ENCODE measurements at places on chromosomes 13 and 19.
A peak's percentile ranks its signal among the peaks of the same experiment; 100 is the strongest.

DNA sequence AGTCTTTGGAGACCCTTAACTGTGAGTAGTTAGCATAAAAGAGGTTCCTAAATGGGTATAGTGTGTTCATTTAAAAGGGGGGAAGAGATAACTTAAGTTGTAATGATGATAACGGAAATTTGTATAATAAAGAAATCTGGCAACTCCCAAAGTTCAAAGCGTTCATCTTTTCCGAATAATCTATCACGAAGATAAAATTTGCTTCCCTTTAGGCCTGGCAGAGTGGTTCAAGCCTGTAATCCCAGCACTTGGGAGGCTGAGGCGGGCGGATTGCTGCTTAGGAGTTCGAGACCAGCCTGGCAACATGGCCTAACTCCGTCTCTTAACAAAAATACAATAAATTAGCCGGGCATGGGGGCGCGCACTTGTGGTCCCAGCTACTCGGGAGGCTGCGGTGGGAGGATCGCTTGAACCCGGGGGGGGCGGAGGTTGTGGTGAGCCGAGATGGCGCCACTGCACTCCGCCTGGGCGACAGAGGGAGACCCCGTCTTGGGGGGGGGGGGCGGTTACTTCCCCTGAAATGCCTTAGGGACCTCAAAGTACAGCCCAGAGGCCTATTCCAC is 934 bp downstream of the N4BP2L2 start:
- no peak for DNase-seq

DNA sequence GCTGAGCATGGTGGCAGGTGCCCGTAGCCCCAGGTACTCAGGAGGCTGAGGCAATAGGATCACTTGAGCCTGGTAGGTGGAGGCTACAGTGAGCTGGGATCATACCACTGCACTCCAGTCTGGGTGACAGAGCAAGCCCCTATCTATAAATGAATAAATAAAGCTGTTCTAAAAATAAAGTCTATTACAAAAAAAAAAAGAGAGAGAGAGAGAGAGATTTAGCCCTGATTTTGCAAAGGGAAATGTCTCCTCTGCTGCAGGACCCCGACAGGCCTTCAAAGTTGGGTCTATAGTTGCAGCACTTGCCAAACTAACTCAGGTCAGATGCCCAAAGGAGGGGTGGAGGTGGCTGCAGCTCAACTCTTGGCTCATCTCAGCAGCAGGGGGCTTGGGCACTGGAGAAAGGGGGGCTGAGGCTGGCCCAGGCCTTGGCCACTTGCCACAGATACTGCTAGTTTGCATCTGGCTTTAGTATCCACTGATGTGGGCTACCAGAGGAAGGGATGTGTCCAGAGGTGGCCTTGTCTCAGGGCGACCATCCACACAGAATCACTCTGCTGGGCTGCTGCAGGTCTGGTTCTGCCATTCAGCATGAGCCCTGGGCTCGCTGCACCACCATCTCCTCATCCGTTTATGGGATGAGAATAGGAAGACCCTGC is 30.8 kb upstream of the AKT2 start:
- no peak for DNase-seq

DNA sequence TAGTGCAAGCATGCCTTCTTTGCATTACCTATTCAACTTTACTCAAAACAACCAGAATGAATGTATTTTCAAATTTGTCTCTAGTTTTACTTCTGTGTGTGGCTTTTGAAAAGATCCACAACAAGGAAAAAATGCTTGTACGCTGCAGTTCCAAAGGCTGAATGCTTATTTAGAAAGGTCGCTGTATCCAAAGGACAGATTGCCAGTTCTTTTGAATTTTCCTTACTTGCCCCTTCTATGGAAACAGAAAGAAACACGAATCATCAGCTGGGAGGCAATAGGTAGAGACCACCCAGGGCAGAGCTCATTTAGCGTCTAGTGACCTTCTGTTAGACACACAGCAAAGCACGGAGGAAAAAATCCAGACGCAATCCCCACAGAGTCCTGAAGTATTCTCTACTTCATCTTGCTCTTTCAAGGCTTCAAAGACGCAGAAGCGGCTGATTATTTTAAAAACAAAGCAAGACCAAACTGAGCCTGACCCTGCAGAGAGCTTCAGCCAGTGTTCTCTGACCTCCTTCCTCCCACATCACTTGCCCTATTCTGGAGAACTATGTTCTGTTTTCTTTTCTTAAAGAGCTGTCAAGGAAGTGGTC is 674.6 kb upstream of the SGCG start:
- no peak for DNase-seq

GRCh38 chr19:51600940-51601580 is 29.1 kb downstream of the SIGLEC5 start:
- DNase-seq: no peak

GRCh38 chr19:11279505-11280236 is 16.3 kb upstream of the TSPAN16 start:
- no peak for DNase-seq

GRCh38 chr19:49362048-49362928 is at the start of gene TEAD2:
TEAD2 (minus strand) TSS chr19:49362416; CDS start chr19:49360075, 2,341 bp downstream.
- no peak for DNase-seq

GRCh38 chr19:51689751-51690453 is 3.2 kb upstream of the SPACA6 start:
- DNase-seq: no peak

GRCh38 chr19:42276821-42277220 is 7.8 kb downstream of the CIC start:
- DNase-seq: no peak

DNA sequence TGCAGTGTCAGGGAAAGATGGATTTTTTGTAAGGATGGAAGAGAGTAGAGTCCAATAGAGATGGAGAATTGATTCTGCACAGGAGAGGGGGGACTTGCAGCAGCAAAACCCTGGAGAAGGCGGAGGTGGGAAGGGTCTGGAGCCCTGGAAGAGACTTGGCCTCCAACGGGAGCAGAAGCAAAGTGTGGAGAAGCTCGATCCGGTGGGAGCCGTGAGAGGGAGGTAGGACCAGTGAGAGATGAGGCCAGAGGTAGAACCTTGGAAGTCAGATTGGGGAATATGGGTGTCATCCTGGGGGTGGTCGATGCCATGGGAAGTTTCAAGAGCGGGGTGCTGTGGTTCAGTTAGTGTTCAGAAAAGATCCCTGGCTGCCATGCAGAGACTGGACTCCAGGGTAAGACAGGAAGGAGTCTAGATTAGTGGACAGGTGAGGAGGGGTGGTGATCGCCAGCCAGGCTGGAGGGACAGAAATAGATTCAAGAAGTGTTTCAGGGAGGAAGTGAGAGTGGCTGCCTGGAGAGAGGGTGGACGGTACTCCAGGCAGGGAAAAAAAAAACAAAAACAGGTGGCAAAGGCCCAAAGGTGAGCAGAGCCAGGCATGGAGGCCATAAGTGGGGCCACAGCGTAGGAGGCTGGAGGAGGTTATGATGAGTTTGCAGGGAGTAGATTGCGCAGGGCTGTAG is 2.6 kb downstream of the PPP5C start:
- DNase-seq: no peak

GRCh38 chr19:7476777-7477494 is 11.9 kb downstream of the PEX11G start:
- DNase-seq: no peak

DNA sequence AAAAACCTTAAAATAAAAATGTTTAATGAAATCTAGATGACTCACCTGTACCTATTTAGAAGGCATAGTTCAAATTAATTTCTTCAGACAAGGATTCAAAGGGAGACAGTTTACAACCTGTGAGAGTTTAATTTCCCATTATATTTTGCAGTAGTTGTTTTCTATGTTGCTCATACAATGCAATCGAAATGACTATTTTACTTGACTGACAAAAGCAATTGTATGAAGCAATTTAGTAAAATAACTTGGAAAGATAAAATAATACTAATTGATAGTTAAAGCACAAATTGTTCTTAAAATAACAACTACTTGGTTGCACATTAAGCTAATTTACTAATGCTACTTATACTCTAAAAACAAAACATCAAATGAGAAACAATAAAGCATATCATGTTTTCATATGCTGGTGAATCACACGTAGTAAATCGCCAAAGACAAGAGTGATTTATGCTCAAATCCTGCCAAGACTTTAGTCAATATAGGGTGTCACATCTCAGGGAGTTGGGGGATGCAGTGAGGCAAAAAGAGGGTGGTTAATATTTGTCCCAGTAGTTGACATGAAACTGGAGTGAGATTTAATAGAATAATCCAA is 6.4 kb downstream of the DACH1 start:
- DNase-seq: no peak

DNA sequence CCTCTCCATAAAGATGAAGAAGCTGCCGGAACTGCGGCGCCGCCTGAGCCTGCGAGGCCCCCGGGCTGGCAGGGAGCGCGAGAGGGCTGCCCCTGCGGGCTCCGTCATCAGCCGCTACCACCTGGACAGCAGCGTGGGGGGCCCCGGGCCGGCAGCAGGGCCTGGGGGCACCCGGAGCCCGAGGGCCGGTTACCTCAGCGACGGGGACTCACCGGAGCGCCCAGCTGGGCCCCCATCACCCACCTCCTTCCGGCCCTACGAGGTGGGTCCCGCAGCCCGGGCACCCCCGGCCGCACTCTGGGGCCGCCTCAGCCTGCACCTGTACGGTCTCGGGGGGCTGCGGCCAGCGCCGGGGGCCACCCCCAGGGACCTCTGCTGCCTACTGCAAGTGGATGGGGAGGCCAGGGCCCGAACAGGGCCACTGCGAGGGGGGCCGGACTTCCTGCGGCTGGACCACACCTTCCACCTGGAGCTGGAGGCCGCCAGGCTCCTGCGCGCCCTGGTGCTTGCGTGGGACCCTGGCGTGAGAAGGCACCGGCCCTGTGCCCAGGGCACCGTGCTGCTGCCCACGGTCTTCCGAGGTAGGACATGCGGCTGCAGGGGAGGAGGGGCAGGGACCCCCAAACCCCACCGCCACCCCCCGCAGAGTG is 2.7 kb downstream of the SYDE1 start:
- no peak for DNase-seq

GRCh38 chr19:2248136-2249009 is 750 bp upstream of the AMH start:
- DNase-seq: no peak

GRCh38 chr19:41649827-41650226 is 23.0 kb upstream of the CEACAM4 start:
- DNase-seq: no peak

- no peak for DNase-seq
Observed at GRCh38 chr13:64453831-64454230, 2776.3 kb downstream of the PCDH9 start.

- DNase-seq: no peak
Observed at GRCh38 chr19:32232449-32232848, 113.0 kb upstream of the ZNF507 start.

- no peak for DNase-seq
Observed at GRCh38 chr13:30676672-30677071, 58.7 kb upstream of the ALOX5AP start.

DNA sequence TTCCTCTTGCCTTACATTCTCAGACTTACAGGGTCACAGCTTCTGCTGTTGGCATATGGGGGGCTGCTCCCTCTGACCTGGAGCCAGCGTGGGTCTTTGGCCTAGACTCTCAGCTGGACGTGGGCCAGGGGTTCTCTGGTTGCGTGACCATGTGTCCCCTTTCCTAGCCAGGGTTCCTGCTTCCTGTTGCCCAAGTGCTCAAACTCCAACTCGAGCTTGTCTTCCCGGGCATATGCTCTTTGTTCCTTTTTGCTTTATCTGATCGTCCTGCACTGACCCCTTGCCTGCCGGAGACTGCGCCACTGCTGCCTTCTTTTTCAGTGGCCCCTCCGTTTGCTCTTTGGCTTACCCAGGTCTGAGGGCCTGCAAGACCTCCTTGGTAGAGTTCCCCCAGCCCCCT is 25.3 kb upstream of the GPR183 start:
- no peak for DNase-seq

GRCh38 chr13:85503797-85504196 is 295.4 kb downstream of the SLITRK6 start:
- no peak for DNase-seq

GRCh38 chr19:47699360-47699917 is 13.8 kb upstream of the EHD2 start:
- peak; percentile 33 for DNase-seq

GRCh38 chr13:80307401-80307987 is 33.4 kb downstream of the SPRY2 start:
- DNase-seq: no peak

DNA sequence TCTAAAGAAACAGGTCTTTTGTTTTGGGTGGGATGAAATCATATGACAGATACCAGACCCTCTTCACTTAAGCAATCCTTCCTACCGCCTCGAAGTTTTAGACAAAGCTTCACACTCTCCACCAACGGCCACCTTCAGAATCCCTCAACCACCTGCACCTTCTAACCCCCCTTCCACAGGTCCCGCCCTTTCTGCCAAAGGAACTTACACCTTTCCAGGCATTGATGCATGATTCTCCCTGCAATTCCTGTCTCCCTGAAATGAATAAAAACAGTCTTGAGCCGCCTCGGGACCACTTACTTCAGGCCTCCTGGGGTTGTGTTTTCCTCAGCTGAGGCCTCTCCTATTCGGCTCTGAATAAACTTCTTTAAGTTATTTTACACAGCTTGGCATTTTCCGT is 859 bp downstream of the ZNF433 start:
- DNase-seq: no peak

- DNase-seq: peak; percentile 49
Observed at GRCh38 chr13:46751811-46752635, 44.9 kb downstream of the ESD start.

DNA sequence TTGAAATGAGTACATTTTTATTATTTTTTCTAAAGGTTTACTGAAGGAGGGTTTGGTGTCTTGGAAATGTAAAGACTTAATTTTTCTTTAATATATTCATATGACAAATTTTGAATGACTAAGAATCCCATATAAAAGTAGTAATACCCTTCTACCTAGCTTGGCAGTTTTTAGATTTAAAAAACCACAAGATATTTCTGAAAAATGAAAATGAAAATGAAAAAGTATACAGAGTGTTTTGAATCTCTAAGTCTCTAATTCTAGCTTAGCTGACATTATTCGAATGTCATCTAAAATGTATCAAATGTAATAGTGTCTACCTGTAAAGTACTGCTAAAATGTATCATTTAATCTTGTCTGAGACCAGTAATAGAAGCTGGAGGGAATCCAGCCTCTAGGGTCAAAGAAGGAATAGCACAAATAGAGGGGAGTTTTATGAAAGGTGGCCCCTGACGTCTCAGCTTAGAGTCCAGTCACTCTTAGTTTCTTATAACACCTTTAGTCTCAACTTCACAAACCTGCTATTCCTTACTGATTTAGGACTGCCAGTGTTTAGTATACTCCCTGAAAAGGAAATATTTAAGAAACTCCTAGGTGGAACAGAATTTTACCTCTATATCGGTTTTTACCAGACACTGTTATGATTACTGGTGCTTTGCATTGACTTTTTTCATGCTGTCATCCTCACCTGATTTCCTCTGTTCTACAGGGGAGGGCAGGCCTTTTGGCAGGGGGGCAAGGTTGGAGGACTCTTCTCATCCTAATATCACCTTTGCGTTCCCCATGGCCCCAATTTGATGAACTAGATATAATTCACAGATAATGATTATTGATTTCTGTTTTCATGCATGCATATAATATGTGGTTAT is 16.2 kb upstream of the MIR17HG start:
- no peak for DNase-seq

- no peak for DNase-seq
Observed at GRCh38 chr13:107005577-107005976, 437.6 kb upstream of the ARGLU1 start.

GRCh38 chr19:17926044-17926443 is 6.8 kb upstream of the CCDC124 start:
- no peak for DNase-seq
